ENCODE measurements at places on chromosomes 11 and 22.

DNA sequence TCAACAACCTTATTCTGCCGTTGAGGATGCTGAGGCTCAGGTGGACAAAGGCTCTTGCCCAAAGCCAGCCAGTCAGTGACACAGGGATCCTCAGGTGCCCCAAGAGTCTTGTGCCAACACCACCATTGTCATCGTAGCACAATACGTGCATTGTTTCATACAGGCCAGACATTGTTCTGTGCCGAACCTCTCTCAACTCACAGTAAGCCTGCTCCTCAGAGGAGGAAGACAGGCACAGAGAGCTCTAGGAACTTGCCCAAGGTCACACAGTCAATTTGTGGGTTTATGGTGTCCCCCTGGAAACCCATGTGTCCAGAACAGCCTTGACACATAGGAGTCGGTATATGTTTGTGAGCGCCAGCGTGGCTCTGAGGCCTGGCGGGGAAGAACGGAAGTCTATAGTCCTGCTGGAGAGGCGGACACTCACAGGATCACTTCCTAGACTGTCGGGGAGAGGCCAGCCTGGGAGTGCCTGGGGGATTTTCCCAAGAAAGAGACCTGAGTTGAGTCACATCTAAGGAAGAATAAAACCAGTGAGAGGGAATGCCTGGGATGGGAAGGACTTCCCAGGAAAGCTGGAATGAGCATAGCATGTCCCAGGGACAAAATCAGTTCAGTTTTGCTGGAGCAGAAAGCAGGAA is 20.2 kb downstream of the LIF start:
- DNase-seq = no peak

- no peak for DNase-seq
These were observed 103.4 kb downstream of the BRD1 start for GRCh38 chr22:49724030-49724892.

- DNase-seq = no peak
These were observed 229.2 kb upstream of the TBCEL start for GRCh38 chr11:120794748-120795147.

GRCh38 chr22:39996732-39997131 is 2.0 kb downstream of the FAM83F start:
- DNase-seq = no peak

GRCh38 chr11:128796270-128796669 is 70.8 kb downstream of the KCNJ1 start:
- DNase-seq = no peak

DNA sequence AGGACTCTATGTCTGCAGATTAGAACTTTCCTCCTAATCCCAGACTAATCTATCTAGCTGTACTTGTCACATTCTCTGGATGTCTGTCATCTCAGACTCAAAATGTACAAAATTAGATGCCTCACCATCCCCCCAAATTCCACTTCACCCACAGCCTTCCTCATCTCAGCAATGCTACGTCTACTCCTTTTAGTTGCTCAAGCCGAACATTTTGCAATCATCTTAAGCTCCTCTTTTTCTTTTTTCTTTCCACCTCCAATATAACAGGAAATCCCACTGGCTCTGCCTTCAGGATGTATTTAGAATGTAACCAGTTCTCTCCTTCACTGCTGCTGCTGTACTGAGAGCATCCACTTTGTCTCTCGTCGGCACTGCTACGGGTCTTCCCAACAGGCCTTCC is 1091.8 kb downstream of the TBC1D22A start:
- DNase-seq = no peak

DNA sequence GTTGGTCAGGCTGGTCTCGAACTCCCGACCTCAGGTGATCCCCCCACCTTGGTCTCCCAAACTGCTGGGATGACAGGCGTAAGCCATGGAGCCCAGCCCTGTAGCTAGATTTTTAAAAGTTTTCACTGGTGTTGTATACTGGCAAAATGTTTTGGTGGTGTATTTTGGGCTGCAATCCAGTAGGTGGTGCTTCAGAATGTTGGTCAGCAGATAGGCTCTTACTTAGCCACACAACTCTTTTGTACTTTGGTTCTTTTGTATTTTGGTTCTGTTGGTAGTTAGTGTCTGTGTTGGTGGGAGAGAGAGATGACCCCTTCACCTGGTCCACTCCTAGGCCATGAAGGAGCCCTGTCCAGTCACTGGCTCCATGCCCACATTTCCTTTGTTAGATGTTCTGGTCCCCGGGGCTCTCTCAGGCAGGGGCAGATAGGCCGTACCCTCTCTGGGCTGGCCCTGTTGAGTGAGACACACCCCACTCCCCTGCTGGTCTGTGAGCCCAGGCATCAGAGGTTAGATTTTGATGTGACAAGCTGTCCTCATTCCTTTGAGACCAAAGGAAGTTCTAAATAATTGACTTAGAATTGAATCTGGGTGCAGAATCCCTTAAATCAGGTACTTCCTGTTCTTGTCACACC is 123.8 kb downstream of the DDX10 start:
- DNase-seq = peak; percentile 9

DNA sequence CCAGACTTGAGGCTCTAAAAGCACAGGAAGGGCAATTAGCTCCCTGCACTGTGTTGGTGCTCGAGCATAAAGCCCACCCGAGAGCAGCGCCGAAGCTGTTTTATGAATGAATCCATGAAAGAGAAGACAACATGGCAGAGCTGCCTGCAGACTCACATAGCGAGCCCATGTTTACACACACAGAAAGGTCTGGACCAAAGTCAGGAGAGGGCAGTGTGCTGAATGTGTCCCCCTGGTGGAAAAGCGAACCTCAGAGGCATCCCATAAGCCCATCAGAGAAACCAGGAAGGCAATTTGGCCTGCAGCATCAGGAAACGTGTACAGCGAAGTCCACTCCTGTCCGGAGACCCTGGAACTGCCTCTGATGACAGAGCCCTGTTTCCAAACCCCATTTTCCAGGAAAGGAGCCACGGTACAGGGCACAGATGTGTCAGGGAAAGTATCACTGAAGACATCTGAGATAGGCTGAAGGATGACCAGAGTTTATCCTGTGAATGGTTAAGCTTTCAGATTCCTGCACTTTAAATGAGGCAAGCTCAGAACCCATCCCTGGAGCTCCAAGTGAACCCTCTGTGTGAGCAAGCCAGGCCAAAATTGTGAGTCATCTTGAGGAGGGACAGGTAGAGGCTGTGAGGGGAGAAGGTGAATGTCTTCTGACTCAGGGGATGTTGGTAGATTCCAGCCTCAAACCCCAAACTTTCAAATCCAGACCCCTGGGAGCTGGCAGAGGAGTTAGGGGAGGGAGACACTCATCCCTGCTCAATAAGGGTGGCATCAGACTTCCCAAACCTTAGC is 36.9 kb downstream of the CHRDL2 start:
- no peak for DNase-seq

DNA sequence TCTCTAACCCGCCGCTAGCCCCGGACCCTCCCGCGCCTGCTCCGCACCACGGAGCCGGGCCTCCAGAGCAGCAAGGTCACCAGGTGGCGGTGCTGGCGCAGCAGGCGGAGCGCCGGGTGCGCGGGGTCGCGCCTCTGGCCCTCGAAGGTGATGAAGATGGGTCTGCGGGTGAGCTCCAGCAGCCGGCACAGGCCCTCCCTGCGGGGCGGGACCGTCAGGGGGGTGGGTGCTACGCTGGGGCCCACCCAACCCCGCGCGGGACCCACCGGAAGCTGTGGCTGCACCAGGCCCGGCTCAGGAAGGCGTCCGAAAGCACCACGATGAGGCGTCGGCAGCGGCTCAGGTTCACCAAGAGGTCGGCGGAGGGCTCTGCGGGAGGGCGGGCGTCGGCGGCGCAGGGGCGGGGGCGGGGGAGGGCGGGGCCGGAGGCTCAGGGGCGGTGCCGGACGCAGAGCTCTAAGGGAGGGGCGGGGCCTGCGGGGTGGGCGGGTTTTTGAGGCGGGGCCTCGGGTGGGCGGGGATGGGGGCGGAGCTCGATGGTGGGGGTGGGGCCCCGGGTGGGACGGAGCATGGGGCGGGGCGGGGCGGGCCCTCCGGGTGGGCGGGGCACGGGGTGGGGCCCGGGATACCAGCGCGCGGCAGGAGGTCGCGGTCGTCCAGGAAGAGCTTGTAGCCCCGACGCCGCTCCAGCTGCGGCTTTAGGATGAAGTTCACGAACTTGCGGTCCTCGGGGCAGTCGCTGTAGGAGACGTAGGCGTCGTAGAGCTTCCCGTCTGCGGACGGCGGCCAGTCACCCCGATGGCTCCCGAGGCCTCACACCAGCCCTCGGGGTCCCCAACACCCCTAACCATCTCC is 7.8 kb downstream of the SIGIRR start:
- DNase-seq = peak; percentile 88

GRCh38 chr11:130071211-130071712 is 1.6 kb downstream of the APLP2 start:
- DNase-seq = no peak

DNA sequence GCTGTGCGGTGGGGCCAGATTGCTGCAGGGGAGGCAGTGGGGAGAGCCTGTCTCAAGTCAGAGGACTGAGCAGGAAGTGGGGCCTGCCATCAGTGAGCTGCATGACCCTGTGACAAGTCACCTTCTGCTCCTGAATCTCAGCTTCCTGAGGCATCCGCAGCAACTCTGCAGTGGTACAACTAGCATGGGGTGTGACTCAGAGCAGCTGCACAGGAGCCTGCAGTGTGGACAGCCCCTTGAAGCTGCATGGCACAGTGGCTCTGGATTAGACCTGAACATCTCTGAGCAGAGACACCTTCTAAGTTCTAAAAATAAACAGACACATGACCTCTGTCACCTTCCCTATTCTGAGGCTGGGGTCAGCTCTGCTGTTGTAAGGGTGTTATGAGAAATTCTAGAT is 18.0 kb downstream of the FAM227A start:
- DNase-seq = no peak

GRCh38 chr22:36221799-36222751 is 17.3 kb downstream of the APOL2 start:
- peak; percentile 59 for DNase-seq

- DNase-seq = no peak
These were observed 18.6 kb downstream of the CDC45 start for GRCh38 chr22:19498154-19498865.

DNA sequence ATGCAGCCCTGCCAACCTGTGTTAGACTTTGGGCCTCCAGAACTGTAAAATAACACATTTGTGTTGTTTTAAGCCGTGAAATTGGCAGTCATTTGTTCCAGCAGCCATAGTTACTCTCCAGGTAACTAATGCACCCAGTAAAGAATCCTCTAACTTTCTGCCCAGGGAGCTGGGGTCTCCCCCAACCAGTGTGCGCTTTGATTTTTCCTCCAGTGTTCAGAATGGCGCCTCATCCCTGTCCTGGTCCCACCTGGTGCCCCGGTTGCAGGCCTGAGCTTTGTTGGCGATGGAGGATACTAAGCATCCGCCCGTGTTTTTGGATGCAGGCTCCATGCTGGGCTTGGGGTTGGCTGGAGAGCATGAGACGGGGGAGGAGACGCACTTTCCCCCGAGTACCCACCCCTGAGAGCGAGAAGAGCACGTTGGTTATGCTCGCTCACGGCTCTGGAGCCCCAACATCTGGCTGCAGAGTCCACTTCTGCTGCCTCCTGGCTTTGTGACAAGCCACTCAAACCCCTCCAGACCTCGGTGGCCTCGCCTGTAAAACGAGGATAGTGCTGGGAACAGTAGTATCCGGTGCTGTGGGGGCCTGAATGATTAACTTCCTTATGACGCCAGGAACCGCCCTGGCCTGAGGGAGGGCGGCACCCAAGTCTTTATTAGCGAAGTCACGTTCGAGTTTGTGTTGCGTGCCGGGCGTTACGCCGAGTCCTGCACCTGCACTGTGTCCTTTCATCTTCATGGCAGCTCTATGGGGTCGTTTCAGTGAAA is 25.8 kb downstream of the MRGPRD start:
- DNase-seq = peak; percentile 62

GRCh38 chr11:11467312-11467711 is 114.3 kb upstream of the CSNK2A3 start:
- DNase-seq = no peak

- DNase-seq = no peak
These were observed 23.6 kb upstream of the ME3 start for GRCh38 chr11:86696004-86696403.

GRCh38 chr11:92198268-92198667 is 26.4 kb upstream of the FAT3 start:
- no peak for DNase-seq

- no peak for DNase-seq
These were observed 53.9 kb upstream of the PHOX2A start for GRCh38 chr11:72297828-72298227.

DNA sequence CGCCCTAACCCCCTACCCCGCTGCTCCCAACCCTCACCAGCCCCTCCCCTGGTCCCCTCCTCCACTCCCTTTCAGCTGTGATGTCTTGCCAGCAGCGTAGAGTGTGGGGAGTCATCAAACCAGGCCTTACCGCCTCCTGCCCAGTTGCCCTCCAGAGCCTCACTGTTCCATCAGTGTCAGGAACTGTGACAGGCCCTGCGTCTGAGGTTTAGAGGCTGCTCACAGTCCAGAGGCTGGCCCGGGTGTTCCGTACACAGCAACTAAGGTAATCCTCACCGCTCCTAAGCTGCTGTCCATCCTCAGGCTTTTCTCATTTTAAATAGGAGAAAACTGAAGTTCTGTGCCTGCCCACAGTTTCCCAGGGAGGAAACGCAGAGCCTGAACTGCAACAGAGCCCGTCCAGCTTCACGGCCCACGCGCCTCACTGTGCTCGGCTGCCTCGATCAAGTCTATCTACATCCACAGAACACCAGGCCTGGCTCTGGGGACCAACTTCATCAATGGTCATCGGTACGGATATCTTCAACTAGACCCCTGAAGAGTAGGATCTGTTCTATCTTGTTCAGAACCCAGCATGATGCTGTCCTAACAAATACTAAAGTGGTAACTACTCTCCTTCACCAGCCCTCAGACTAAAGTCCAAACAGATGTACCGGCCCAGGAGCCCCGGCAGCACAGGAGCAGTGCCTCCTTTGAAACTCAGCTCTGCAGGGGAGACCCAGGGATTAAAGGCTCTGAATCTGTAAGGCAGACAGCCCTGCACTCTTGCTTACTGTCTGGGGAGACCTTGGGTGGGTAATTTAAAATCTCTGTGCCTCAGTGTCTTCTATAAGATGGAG is 10.3 kb downstream of the VPS37C start:
- DNase-seq = no peak

GRCh38 chr11:2737866-2738265 is 38.1 kb upstream of the KCNQ1OT1 start:
- DNase-seq = no peak

- DNase-seq = no peak
These were observed 378.7 kb upstream of the ANO5 start for GRCh38 chr11:21814169-21814568.

GRCh38 chr11:34466802-34467488 is 28.2 kb downstream of the CAT start:
- DNase-seq = no peak

GRCh38 chr22:36285017-36285416 is 32.1 kb downstream of the APOL1 start:
- no peak for DNase-seq

GRCh38 chr11:7448201-7448600 is 37.1 kb upstream of the OLFML1 start:
- DNase-seq = no peak

- no peak for DNase-seq
These were observed 13.6 kb upstream of the MS4A15 start for GRCh38 chr11:60743058-60743457.

GRCh38 chr11:111707039-111707690 is 59.0 kb downstream of the PPP2R1B start:
- DNase-seq = peak; percentile 64

- no peak for DNase-seq
These were observed 6.1 kb upstream of the CHST1 start for GRCh38 chr11:45671246-45672171.

GRCh38 chr22:28443526-28443876 is 236.1 kb downstream of the TTC28 start:
- DNase-seq = peak; percentile 76
